ENCODE measurements at places on chromosomes 13 and 19.
A peak's percentile ranks its signal among the peaks of the same experiment; 100 is the strongest.

GRCh38 chr13:109790086-109790485 lies 3.7 kb upstream of the IRS2 start:
- peak; percentile 60 for DNase-seq

DNA sequence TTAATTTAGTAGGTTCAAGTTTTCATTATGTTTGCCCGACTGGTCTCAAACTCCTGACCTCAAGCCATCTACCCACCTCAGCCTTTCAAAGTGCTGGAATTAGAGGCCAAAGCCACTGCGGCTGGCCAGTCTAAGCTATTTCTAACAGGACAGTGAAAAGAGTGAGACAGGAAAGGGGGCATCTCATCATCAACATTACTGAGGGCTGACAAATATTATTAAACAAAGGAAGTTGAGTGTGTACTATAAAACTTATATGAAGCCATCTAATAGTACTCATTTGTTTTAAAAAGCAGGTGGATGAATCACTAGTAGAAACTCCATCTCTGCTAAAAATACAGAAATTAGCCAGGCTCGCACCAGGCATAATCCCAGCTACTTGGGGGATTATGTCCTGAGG lies 24.3 kb downstream of the ZNF611 start:
- DNase-seq: no peak

DNA sequence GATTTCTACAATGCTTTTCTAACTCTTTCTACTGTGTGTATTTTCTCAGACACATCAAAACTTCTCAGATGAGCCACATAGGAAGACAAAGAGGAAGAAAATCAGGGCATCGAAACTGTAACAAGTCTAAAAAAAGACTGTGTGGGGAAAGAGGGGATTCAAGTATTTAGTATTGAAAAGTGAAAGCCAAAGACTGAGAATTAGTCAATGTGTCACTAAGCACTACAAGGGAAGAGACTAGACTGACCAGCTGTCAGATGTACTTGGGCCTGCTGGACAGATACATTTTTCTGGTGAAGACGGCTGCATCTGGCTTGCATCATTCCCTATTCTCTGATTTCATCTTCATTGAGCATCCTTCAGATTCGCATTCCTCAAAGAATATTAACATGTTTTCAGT lies 25.4 kb downstream of the COMMD6 start:
- DNase-seq: no peak

- peak; percentile 76 for DNase-seq
These were observed 39.8 kb downstream of the KCTD12 start for GRCh38 chr13:76846363-76846762.

GRCh38 chr19:16207490-16208025 lies 9.8 kb downstream of the AP1M1 start:
- no peak for DNase-seq

GRCh38 chr13:95505986-95506385 lies 46.5 kb upstream of the CLDN10 start:
- DNase-seq: no peak

DNA sequence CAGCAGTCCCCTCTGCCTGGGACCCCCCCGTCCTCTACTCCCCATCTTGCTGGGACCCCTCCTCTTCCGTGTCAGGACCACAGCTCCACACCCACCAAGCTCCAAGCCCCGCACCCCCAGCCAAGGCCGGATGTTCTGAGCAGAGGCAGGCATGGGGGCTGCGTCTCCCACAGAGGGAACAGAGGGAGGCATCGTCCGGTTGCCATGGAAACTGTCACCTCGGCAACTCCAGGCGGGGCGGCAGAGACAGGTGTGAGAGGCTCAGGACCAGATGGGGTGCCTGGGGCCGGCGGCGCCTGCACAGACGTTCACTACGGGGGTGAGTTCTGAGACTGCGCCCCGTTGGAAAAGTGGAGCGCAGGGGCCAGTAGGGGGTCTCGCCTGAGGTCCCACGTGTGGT lies 5.4 kb downstream of the RNU6-9 start:
- no peak for DNase-seq

GRCh38 chr19:11489378-11489777 lies 8.5 kb upstream of the ELAVL3 start:
- no peak for DNase-seq

DNA sequence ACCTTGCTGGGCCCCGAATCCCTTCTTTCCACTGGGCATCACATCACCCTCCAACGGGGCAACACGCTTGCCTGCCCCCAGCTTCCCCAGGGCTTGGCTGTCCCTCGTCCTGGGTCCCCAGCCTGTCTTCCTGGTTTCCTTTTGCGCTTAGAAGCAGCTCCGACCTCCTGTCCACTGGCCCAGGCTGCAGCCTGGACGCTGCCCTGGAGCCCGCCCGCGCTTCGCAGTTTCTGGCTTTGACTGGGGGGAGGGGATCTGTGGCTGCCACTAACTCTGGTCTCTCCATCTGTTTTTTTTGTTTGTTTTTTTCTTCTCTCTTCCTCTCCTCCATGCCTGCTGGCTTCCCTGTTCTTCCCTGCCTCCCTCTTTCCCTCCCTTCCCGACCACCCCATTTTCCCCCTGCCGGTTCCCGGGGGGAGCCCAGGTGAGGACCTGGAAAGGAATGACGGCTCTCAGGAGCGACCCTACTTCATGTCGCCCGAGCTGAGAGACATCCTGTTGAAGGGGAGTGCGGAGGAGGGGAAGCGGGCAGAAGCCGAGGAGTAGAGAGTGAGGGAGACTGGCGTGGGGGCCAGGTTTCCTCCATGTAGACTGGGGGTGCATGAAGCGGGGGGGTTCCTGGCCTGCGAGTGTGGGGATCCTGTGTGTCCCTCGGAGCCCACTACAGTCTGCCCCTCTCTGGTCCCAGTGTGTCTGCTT lies 11.5 kb upstream of the ILF3 start:
- no peak for DNase-seq

GRCh38 chr13:21638319-21639282 lies 32.3 kb upstream of the FGF9 start:
- peak; percentile 29 for DNase-seq

GRCh38 chr19:55644191-55644833 lies 863 bp downstream of the ZNF581 start:
- no peak for DNase-seq

DNA sequence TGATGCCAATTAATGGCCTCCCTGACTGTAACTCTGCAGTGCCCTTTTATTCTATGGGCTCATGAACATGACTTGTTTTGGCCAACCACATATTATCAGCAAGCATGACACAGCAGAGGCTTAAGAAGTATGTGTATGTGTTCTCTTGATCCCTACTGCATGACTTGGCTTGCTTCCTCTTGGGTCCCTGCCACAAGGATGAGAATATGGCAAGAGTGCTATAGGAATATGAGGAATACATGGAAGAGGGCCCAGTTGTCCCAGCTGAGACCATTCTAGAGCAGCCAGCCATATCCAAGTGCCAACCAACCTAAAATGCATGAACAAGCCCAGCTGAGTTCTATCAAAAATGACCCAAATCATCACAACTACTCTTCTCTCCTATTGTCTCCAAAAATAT lies 576.7 kb upstream of the PCDH9 start:
- DNase-seq: no peak

DNA sequence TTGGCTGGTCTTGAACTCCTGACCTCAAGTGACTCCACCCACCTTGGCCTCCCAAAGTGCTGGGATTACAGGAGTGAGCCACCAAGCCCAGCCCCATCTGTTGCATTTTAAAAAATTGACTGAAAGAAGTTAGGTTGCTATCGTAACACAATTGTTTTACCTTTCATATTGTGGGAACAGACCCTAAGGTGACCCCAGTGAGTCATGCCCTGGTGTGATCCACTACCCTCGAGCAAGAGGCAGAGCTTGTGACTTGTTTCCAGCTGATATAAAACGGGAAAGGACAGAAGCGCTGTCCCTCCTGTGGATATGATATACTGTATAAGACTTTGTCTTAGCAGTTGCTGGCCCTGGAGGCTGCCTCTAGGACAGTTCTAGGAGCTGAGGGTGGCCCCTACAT lies 308.6 kb downstream of the HS6ST3 start:
- no peak for DNase-seq

DNA sequence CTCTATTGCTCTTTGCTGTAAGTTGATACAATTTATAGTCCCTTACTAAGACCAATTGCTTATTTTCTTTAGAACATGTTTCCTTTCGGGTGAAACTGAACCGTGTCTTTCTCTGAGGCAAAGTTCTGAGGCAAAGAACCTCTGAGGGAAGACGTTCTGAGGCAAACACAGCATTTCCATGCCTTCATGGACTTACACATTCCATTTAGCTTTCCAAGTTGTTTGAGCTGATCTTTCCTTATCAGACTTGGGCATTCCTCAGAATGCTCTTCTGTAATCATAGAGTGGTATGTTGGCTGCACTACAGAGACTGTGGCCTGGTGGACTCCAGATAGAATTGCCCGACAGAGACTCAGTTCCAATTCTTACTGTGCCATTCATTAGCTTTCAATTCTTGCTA lies 579.1 kb downstream of the KCTD12 start:
- DNase-seq: no peak

DNA sequence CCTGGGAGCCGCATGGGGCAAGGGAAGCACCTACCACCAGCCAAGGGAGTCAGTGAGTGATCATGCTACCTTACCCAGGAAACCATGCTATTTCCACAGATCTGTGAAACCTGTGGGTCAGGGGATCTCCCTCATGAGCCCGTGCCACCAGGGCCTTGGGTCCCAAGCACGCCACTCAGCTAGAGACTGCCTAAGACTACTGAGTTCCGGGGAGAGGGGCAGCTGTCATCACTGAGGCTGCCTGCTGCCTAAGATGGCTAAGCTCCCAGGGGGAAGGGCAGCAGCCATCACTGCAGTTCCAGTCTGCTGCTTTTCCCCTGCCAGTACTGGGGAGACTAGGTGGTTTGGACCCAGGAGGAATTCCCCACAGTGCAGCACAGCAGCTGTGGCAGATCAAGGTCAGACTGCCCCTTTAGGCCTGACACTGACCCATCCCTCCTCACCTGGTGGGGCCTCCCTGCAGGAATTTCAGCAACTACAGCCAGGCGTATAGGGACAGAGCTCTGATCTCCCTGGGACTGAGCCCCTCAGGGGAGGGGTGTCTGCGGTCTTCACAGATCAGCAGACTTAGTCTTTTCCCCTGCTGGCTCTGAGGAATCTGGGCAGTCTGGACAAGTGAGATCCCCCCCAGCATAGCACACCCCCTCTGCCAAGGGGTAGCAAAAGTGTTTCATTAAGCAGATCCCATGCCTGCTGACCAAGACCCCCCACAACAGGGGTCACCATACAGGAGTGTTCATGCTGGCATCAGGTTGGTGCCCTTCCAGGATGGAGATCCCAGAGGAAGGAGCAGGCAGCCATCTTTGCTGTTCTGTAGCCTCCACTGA lies 26.9 kb downstream of the VSTM2B start:
- no peak for DNase-seq

GRCh38 chr13:44373247-44373600 lies 400 bp upstream of the SERP2 start:
- no peak for DNase-seq

GRCh38 chr19:3370214-3370720 lies 3.9 kb downstream of the NFIC start:
- DNase-seq: peak; percentile 34

GRCh38 chr13:89401264-89401675 lies 1730.1 kb downstream of the SLITRK5 start:
- DNase-seq: peak; percentile 78

- peak; percentile 74 for DNase-seq
These were observed 685 bp downstream of the TCF3 start for GRCh38 chr19:1651568-1652291.

DNA sequence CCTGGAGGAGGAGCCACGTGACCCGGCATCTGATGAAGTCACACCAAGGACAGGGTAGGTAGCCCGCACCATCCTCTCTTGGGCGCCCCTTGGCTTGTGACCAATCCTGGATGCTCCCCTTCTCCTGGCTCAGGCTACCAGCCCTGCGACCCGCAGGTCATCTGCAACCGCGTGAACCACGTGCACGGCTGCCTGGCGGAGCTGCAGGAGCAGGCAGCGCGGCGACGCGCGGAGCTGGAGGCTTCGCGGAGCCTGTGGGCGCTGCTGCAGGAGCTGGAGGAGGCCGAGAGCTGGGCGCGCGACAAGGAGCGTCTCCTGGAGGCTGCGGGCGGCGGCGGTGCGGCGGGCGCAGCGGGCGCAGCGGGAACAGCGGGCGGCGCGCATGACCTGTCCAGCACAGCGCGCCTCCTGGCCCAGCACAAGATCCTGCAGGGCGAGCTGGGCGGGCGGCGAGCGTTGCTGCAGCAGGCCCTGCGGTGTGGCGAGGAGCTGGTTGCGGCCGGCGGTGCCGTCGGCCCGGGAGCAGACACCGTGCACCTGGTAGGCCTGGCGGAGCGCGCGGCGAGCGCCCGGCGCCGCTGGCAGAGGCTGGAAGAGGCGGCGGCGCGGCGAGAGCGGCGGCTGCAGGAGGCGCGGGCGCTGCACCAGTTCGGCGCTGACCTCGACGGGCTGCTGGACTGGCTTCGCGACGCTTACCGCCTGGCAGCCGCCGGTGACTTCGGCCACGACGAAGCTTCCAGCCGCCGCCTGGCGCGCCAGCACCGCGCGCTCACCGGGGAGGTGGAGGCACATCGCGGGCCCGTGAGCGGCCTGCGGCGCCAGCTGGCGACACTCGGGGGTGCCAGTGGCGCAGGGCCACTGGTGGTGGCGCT lies 45.9 kb downstream of the SPTBN4 start:
- DNase-seq: peak; percentile 65

DNA sequence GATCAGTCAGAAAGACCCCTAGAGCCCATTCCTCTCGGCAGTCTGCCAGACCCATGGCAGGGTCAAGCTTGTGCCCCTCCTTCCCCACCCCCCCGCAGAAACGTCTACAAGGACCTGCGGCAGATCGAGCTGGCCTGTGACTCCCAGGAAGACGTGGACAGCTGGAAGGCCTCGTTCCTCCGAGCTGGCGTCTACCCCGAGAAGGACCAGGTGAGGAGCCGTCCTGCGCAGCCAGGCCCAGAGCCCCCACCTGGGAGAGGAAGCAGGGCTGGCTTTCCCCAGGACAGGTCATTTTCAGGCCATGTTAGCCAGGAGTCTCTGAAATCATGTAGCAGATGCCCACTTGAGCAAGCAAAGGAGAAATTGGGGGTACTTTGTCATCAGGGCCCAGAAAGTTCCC lies 12.3 kb downstream of the TMED1 start:
- no peak for DNase-seq

DNA sequence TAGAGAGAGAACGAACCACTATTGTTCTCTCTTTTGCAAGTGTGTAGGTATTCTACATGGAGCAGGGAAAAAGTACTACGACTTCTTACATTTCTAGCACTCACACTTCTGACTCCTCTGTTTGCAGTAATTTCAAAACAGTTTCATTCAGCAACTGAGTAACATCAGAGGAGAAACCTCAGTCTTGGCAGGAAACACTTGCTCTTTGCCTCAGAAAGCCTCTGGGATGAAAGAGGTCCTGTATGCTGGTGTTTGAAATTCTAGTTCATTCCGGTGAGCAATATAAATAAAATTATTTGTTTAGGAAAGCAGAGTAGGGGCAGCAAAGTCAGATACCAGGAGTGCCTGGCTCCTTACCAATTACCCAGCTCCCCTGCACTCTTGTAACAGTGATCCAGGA lies 595.5 kb downstream of the TBC1D4 start:
- peak; percentile 47 for DNase-seq

GRCh38 chr13:44040818-44041100 lies 161.1 kb downstream of the LACC1 start:
- DNase-seq: peak; percentile 53

- DNase-seq: no peak
These were observed 372.7 kb downstream of the ENOX1 start for GRCh38 chr13:43414111-43414510.

All from GM23248 (cell line).